ENCODE measurements at places on chromosomes 7 and 10.

DNA sequence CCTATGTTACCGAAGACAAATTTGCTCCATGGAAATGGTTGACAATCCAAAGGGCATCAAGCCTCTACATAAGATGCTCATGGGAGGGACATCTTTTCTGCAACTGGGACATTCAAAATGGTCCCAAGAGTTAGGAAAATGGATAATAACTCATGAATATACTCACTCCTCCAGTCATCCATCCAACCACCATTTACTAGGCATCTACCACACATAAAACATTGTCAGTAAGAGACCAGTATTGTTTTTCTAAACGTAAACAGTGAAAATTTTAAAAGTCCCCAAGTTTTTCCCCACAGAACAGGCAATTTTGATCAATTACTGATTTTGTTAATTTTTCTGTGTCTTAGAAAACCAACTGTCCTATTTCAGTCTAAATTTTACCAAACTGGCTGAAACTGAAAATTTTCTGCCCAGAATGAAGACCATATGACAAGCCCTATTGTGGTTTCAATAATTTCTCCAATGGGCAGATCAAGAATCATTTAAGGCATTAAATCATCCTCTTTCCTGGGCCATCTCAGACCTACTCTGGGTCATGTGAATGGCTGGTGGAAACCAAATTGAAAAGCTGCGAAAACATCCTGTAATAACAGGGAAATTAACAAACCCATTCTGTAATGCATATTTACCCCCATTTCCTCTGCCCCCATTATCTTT lies 24.2 kb downstream of the PIK3AP1 start:
- DNase-seq = no peak

DNA sequence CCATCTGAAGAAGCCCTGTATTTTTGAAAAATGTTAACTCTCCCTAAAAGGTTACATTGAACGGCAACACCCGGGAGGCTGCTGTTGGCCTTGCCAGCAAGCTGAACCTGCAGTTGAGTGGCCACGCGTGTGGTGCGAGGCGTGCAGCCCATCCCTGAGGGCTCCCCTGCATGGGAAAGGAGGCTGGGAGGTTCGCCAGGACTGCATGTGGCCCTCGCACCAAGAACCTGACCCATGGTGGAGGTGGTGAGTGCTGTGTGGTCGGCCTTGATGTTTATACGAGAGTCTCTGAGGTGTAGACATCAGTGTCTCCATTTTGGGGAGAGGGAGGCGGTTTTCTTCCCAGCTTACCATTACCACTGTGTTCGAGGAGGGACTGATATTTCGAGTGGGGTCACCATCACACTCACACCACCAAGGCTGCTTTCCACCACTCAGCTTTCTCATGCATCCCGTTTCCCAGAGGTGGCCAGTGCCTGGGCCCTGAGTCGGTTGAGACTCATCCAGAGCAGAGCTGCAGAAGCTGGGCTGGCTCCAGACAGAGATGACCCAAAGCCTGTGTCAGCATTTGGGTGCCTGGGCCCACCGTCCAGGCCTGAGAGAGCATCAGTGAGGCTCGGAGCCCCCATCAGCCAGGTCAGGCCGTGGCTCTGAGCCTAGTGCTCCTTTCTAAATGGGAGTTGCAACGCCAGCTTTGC lies 222.6 kb downstream of the EBF3 start:
- no peak for DNase-seq

GRCh38 chr7:51280156-51280555 lies 36.5 kb downstream of the COBL start:
- DNase-seq = no peak

DNA sequence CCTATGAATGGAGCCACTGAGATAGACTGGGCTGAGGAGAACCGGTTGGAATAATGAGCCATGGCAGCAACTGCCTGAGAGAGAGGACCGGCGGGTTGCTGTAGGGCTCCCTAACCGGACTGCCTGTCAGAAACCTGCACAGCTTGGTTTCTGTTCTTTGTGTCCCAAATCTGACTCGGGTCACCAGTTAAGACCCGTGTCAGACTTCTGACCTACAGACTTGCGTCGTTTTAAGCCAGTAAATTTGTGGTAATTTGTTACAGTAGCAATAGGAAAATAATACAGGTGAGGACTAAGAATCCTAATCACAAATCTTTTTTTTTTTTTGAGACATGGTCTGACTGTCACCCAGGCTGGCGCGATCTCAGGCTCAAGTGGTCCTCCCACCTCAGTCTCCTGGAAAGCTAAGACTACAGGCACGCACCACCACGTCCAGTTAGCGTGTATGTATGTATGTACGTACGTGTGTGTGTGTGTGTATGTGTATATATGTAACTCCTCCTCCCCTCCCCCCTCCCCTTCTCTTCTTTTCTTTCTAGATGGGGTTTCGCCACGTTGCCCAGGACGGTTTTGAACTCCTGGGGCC lies 672 bp upstream of the DDX56 start:
- DNase-seq = no peak

GRCh38 chr7:68868978-68869377 lies 729.3 kb upstream of the AUTS2 start:
- no peak for DNase-seq

DNA sequence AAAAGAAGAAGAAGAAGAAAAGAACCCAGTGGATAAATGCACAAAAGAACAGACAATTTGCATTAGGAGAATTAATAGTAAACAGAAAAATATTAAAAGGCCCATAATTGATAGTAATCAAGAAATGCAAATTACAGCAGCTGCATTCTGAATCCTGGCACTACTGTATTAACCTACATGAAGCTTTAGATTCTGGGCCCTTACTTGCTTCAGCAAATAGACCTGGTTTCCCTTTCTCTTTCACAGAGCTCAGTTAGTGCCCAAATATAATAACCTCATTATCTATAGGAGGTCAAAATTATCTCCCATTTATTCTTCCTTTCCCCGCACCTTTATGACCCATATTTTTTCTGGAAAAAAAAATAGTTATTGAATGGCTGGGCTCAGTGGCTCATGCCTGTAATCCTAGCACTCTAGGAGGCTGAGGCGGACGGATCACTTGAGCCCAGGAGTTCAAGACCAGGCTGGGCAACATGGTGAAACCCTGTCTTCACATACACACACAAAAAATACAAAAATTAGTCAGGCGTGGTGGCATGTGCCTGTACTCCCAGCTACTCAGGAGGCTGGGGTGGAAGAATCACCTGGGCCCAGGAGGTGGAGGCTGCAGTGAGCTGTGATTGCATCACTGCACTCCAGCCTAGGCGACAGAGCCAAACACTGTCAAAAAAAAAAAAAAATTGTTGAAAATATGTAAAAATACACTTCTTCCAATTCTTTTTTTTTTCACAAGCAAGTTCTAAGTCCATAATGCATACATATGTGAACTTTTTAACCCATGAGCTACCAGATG lies 36.0 kb upstream of the PIK3AP1 start:
- no peak for DNase-seq

DNA sequence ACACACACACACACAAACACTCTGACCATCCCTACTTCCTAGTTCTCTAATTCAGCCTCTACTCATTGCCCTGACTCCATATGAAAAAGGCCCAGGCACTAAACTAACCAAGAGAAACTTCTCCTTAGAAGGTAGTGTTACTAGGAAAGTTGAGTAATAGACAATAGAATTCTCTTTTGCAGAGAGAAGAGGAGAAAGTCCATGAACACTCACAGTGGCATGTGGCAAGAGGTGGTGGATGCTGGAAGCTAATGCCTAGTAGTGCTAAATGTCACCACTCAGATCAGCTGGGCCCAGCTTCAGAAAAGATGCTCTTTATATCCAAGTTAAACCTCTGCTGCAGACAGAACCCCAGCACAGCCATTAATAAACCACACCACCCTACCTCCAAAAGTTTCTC lies 58.2 kb downstream of the SORBS1 start:
- DNase-seq = no peak

GRCh38 chr10:89248990-89249389 lies 2.6 kb downstream of the LIPA start:
- no peak for DNase-seq

DNA sequence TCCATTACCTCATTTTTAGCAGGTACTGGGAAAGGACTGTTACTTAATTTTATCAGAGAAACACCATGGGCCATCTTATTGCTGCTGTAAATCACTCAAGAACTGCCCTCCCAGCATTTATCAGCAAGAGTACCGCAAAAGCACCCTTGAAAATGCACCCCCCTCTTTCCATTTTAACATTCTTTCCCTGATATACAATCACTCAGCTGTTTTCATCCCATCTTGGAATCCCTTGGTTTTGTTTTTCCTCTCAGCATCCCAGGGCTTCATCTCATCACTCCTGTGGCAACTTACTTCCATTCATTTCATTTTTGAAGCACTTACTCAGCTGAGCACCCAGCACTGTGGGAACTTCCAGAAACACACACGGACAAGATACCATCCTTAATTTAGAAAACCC lies 36.5 kb downstream of the RAPGEF5 start:
- no peak for DNase-seq

DNA sequence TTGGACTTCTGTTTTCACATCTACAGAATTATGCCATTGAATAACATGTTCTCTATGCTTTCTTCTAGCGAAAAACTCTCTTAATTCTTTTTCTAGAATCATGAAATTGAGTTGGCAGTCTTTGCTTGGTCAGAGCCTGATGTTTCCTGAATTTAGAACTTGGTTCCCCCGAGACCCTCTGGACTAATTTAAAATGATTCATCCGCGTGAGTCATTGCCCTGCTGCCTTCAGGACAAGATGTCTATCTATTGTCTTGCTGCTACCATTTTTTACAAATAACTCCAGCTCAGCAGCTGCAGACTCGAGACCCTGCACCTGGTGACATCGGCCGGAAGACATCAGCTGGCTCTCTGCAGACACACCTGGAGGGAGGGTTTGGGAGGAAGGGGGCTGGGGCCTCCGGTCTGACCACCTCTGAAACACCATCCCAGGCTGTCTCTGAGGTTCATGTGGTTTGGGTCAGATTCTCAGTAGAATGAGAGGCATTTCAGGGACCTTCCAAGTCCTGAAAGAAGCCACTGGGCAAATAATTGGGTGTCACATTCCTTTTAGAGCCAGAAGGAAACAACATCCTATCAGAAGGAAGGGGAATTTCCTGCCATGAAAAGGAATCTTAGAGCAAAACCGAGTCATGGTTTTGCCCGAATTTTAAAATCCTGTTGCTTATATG lies 20.9 kb upstream of the KLF6 start:
- peak; percentile 82 for DNase-seq

DNA sequence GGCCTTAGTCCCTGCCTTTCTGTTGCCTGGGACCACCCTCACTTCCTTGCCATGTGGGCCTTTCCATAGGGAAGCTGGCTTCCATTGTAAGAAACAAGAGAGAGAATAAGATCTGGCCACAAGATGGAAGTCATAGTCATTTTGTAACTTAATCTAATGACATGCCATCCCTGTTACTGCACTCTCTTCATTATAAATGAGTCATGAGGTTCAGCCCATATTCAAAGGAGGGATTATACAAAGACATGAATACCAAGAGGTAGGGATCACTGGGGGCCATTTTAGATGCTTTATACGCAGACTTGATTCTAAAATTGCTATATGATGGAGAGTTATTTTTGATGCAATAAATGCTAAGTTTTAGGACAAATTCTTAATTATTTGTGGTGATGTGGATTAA lies 75.2 kb upstream of the CELF2 start:
- no peak for DNase-seq

DNA sequence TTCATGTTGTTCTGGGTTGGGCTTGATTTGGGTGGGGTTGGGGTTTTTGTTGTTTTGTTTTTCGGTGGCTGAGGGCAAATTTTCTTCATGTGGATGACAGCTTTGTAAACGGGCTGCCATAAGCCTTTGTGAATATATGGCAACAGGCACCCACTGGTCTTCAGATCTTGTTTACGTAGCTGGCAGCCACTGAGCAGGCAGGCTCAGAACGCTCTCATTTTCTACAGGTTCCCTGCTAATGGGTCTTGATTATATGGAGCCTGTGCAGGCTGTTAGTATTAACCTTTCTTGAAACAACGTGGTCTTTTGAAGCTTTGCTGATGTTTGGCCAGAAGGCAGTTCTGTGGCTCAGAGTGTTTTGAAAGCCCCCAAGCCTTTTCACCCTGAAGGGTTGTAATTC lies 199.7 kb downstream of the TNS3 start:
- DNase-seq = no peak

- DNase-seq = no peak
These were observed 85.5 kb downstream of the PTPRE start for GRCh38 chr10:127992376-127992775.

DNA sequence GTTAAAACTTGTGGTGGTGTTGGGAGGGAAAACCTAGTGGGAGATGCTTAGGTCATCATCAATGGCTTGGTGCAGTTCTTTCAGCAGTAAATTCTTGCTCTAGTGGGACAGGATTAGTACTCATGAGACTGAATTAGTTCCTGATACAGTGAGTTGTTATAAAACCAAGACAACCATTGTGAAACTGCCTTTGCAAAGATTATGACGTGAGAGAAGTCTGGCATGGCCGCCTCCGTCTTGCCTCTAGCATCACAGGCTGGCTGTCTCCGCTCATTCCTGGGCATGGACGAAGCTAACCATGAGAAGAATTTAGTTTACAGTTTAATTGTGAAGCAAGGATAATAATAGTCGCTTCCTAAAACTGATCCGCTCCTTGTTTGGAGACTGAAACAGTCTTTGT lies 186.4 kb downstream of the KIF20B start:
- peak; percentile 7 for DNase-seq

DNA sequence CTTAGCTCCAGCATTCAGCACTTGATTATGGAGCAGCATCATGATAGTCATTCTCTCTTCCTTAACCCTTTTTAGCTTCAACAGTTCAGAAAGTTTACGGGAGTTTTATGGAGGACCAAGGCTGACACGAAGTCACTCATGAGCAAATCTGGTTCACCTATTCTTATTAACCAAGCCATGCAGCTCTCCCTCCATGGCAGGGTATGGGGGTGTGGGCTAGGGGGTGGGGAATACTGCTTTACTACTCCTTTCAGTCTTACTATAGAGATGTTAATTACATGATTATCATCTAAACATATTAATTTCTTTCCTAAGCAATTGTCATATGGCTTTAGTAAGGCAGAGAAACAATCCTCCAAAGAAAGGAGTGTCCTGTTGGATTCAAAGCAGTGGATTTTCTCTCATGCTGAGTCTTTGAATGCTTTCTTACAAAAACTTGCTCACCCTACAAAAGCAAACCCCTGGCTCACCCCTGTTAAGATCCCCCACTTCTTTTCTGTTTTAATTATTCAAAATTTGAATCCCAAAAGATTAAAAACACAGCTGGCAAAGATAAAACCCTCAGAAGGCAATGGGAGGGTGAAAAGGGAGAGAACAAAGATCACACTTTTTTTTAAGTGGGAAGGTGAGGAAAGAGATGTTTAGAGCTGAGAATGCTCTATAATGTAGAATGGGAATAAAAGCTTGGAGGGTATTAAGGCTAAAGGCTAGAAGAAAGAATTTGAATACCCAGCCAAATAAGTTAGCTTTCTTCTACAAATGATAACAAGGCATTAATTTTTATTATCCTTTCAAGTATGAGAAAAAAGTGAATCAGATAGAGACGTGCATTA lies 46.4 kb upstream of the SEMA3E start:
- no peak for DNase-seq

GRCh38 chr10:48243487-48243886 lies 31.0 kb downstream of the FRMPD2 start:
- no peak for DNase-seq

Data from CD4-positive, alpha-beta T cell treated with Interleukin-17A for 1 hour (primary cell).